ENCODE measurements at places on chromosomes 13 and 19.

- DNase-seq, result no peak
These were observed 25.1 kb upstream of the ZNF850 start for GRCh38 chr19:36797786-36798108.

GRCh38 chr13:42732073-42732472, 49.3 kb upstream of the FAM216B start:
- DNase-seq, result no peak

DNA sequence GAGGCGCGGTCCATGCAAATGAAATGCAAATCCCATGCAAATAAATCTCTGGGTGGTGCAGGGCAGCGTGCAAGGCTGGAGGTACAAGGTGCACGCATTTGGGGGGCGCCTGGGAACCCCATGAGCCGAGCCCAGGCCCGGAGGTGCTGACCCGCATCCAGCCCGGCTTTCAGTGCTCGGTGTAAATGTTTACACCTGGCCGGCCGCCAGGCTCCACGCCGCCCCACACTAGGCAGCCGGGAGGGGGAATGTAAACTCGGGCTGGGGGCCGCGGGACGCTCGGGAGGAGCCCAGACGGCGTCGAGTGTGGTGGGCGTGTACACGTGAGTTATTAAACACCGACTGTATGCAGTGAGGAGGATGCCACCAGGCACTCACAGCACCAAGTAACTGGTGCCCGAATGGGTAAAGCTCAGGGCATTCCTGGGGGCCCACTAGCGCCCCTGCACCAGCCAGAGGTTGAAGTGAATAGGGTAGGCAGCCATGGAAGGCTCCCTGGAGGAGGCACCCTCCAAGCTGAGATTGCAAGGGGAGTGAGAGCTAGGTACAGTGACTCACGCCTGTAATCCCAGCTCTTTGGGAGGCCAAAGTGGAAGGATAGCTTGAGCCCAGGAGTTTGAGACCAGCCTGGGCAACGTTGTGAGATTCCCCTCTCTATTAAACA, 17.2 kb downstream of the FUT6 start:
- no peak for DNase-seq

DNA sequence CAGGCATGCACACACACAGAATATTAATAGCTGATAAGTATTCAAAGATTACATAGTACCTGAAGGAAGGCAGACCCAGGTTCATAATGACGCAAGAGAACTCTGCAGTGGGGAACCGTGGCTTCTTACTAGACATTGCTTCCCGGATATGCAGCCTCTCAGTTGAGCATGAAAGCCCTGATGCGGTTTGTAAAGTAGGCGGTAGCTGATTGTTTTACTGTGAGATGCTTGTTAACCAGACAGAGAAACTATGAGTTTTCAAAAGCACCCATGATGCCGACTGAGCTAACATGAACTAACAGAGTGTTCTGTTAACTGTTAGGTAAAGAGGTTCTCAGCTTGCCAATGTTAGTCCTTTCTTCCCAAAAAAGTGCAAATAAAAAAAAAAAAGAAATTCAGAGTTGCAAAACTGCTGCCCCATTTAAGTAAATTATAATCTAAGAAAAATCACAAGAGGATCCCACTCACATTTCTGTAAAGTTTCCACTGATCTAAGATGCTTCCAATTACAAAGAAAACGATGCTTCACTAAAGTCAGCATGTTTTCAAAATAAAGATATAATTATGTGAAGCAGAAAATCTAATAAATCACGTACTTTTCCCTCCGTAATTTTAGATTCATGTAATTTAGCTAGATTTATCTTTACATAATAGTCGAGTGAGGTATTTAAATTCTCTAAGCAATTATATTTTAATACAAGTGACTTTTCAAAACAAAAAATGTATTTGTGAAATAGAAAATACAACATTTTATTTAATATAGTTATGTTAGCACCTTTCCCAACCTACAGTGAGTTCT, 2.2 kb downstream of the FLT1 start:
- no peak for DNase-seq

DNA sequence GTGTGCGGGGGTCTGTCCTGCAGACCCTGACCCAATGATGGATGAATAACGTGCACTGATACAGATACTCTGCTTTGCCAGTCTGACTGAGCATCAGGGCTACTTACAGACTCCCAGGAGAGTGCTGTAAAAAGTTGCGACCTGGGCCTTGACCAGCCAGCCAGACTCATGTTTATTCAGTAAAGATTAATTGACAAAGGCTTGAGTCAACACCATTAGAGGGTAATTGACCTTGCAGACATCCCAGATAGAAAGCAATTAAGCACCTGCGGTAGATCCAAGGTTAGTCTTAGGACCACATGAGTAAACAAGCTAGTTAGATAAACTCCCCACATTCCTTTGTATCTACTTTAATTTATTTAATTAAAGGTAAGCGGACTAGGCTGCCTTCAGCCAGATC, 10.4 kb downstream of the NUDT19 start:
- no peak for DNase-seq

- no peak for DNase-seq
These were observed 54.8 kb upstream of the TEX29 start for GRCh38 chr13:111265701-111266035.

DNA sequence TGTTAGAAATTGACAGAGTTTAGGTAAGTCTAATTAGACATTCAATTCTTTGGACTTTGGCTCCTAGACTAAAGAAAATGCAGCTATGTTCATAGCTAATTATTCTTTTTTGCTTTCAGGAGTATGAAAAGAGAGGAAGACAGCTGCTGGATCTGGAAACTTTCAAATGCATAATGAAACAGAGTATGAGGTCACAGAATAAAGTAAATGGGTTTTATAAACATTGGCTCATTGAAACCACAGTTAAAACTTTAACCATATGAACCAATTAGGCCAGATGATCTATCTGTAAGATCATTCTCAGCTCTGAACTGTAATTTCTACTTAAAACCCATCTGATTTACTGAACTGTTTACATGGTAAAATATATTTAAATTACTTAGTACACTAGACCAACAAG, 82.7 kb downstream of the TEX26 start:
- DNase-seq, result no peak

GRCh38 chr19:40320558-40320935, 27.6 kb downstream of the C19orf47 start:
- no peak for DNase-seq

DNA sequence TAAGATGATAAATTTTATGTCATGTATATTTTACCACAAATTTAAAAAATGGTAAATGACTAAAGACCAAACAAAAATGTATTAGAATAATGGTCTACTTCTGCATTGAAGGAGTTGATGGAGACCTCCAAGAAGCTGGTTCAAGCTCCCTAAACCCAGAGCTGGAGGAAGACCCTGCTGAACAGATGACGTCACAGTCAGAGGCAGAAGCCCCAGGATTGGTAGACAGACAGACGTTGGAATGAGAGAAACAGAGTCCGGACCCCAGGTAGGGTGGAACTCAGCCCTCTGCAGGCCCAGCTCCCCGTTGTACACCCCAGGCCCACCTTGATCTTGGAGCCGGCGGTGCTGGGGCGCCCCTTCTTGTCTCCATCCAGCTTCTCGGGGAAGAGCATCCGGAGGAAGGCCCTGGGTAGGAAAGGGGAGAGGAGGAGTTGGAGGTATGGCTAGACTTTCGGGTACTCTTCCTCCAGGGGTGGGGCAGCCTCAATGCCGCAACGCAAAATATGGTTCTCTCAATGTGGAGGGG, 25.7 kb upstream of the ZNF414 start:
- no peak for DNase-seq

- no peak for DNase-seq
These were observed 7.1 kb upstream of the NFIC start for GRCh38 chr19:3359015-3359918.

GRCh38 chr13:36848199-36848982, 29.4 kb downstream of the RFXAP start:
- no peak for DNase-seq

GRCh38 chr13:40306817-40307216, 359.6 kb downstream of the FOXO1 start:
- no peak for DNase-seq

DNA sequence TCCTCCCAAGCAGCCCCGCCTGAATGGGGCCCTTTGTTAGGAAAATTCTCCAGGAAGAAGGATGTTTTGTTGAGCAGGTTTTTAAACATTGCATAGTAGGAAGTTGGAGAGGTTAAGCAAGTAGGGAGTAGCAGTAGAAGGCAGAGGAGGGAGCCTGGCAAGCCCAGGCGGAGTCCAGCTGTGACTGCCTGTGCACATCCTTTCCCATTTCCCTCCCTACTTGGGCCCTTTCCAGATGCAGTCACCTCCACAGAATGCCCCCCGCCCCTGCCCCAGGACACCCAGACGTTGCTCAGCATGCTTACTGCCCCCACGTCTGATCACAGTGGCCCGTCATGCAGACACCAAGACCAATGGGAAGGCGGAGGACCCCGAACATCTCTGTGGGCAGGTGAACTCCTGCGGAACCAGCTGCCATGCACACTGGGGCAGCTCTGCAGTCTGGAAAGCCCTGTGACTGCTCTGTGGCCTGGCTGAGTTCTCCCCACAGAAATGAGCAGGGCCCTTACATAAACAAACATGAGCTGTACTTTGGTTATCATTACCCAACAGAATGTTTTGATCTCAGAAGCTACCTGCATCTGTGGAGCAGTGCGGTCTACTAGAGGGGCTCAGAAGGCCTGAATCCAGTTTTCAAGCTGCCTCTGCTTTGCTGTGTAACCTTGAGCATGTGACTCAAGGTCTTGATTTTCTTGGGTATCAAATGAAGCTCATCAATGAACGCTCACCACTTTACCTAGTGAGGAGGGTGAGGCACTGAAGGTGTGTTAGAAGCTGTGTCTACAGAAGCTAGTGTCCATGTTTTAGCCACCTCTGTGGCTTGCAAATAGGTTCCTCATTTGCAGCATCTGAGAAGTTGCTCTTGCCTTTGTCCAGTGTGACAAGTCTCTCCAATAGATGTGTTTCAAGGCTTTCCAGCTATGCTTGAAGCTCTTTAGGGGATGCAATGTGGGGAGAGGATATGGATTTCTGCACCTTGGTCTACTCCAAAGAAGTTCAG, 84.2 kb downstream of the TNFRSF19 start:
- no peak for DNase-seq

- peak; percentile 32 for DNase-seq
These were observed 60.9 kb upstream of the MED4 start for GRCh38 chr13:48155848-48156247.

- no peak for DNase-seq
These were observed 47.7 kb downstream of the ZMYM2 start for GRCh38 chr13:20006206-20006605.

DNA sequence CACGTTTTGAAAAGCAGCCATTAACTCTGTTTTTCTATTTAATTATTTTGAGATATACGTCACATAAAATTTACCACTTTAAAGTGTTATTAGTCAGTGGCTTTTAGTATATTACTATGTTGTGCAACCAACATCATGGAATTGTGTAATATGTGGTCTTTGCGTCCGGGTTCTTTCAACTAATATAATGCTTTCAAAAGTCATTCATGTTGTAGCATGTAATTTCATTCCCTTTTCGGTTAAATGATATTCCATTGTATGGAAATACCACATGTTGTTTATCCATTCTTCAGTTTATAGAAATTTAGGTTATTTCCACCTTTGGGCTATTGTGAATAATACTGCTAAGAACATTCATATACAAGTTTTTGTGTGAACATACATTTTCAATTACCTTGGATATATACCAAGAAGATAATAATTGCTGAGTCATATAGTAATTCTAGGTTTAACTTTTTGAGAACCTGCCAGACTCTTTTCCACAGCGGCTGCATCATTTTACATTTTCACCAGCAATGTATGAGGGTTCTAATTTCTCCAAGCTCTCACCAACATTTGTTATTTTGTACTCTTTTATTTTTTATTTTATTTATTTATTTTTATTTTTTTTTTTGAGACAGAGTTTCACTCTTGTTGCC, 28.1 kb upstream of the CLDN10 start:
- no peak for DNase-seq

- no peak for DNase-seq
These were observed 3.3 kb downstream of the DIRAS1 start for GRCh38 chr19:2717638-2718541.

- DNase-seq, result peak; percentile 78
These were observed 2.5 kb downstream of the PRR12 start for GRCh38 chr19:49593233-49594113.

DNA sequence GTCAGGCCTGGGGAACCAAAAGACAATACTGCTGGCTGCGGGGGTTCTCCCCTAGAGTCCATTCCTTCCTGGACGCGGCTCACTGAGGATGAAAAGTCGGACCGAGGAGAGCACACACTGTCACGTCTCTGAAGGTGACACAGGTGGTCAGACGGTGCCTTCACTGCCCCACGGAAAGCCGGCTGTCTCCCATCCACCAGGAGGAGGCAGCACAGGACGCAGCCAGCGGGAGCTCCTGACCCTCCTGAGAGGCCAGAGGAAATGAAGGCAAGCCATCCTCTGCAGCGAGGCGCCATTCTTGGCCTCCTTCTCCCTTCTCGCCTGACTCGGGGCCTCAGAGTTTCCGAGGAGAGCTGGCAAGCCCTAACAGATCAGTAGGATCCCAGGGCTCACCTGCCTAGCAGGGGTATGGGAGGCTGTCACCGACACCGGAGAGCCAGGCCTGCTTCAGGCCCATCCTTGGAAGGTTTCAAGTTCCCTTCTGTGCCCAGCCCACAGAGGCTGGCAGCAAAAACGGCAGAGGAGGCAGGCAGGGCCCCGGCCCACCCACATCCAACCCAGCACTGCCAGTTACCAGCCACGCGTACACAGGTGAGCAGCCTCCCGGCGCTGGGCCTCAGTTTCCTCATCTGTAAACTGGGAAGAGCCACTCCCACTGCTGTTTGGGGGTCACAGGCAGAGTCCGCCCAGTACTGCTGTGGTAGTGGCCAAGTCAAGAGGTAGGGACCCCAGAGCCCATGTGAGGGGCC, 4.5 kb downstream of the REXO1 start:
- DNase-seq, result no peak

DNA sequence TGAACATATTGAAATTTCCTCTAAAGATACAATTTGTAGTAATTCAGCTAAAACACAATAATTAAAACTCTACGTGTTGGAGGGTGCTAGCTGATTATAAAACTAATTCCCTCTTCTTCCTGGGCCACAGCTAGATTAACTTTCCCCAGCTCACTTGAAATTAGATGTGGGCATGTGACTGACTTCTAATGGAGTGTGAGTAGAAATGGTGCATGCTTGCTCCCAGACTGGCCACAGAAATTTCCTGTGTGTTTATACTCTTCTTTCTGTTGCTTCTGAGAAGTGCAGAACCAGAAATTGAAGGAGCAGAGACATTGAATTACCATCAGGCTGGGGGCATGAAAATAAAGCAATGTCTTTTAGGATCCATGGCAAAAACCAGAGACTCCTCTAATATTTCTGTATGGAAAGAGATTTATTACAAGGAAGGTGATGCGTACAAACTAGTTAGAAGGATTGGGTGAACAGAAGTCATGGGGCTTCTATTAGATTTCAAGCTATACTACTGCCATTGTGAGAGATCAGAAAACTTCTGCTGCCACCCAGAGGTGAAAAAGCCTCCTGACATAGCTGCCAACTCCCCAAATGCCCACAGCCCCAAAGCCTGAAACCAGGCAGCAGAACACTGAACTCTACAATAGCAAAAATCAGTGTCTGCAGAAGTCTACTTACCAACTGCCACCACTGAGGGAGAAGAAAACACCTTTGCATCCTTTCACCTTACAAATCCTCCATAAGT, 379.2 kb upstream of the MIR17HG start:
- no peak for DNase-seq

All from GM04504 (cell line).